ENCODE measurements at places on chromosomes 7 and 10.

GRCh38 chr7:158397885-158398284 lies 189.7 kb downstream of the PTPRN2 start:
- no peak for DNase-seq

GRCh38 chr7:158133515-158134271 lies 453.9 kb downstream of the PTPRN2 start:
- no peak for DNase-seq

DNA sequence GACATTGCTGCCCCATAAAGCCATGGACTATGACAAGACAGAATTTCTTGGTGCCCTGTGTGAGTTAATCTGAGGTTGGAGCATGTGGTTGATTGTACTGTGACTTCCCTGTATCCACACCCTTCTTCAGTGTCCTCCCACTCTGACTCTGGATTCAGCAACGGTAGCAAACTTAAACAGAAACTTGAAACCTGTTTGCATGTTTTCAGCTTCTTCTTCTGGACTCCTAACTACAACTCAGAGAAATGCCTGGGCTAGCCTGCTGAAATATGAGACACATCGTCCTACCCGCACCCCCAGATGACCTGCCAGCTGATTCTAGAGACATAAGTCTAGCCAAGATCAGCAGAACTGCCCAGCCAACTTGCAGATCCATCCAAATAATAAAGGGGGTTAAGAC lies 78.4 kb downstream of the IPMK start:
- DNase-seq, result peak; percentile 4

DNA sequence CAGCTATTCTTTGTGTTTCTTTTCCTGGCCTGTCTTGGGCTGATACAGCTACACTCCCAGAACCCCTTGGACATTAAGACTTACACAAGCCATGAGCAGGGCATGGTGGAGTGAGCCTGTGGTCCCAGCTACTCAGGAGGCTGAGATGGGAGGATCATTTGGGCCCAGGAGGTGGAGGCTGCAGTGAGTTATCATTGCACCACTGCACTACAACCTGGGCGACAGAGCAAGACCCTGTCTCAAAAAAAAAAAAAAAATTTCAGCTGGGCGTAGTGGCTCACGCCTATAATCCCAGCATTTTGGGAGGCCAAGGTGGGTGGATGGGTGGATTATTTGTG lies 13.6 kb upstream of the FOXK1 start:
- DNase-seq, result no peak

GRCh38 chr10:34844448-34844847 lies 29.4 kb upstream of the PARD3 start:
- no peak for DNase-seq

GRCh38 chr10:114340816-114341215 lies 63.5 kb downstream of the AFAP1L2 start:
- peak; percentile 53 for DNase-seq

GRCh38 chr7:108135446-108136190 lies 5.5 kb upstream of the LAMB4 start:
- no peak for DNase-seq

- no peak for DNase-seq
Observed at GRCh38 chr7:121017586-121017985, 29.1 kb downstream of the CPED1 start.

- DNase-seq, result no peak
Observed at GRCh38 chr7:21603462-21603861, 60.6 kb downstream of the DNAH11 start.

DNA sequence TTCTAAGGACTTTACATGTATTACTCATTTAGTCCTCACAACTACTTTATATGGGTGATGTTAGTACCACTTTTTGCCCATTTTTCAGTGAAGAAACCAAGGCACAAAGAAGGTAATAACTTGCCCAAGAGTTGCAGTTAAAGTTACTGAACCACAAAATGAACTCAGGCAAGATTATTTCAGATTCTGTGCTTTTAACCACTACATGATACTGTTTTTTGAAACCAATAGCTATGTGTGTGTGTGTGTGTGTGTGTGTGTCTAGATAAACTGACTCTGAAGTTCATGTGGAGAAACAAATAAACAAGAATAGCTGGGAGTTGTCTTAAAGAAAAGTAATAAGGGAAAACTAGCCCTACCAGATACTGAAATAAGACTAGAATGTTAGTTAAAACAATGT lies 60.8 kb upstream of the OIT3 start:
- no peak for DNase-seq

DNA sequence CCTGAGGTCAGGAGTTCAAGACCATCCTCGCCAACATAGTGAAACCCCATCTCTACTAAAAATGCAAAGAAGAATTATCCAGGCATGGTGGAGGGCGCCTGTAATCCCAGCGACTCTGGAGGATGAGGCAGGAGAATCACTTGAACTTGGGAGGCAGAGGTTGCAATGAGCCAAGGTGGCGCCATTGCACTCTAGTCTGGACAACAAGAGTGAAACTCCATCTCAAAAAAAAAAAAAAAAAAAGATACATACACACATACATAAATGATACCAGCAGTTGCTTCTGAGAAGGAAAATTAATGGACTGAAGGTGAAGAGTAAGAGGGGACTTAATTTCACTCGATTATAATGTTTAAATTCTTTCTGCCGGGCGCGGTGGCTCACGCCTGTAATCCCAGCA lies 40.2 kb upstream of the PAX2 start:
- DNase-seq, result no peak

GRCh38 chr7:151340794-151341356 lies 737 bp upstream of the NUB1 start:
- DNase-seq, result no peak

GRCh38 chr7:150595361-150595760 lies 28.2 kb downstream of the GIMAP4 start:
- DNase-seq, result no peak

GRCh38 chr7:29607889-29608288 lies 44.3 kb downstream of the PRR15 start:
- DNase-seq, result no peak

DNA sequence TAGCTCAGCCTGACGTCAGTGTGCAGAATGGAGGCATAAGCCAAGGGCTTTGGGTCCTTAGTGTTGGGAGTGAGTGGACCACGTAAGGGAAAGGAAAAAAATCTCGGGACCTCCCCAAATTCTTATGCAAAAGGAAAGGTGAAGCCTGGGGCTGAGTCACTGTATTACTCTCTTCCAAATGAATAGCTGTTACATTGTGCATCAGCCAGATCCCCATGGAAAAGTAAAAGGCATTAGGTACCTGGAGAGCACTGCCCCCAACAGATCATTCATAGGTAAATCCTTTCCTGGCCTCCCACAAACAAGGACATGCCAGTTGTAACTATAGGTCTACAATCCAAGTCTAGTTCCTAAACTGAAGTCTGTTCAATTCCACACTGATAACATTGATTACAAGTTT lies 170.5 kb downstream of the C1GALT1 start:
- DNase-seq, result peak; percentile 22

GRCh38 chr10:42928064-42928463 lies 145.5 kb downstream of the BMS1 start:
- DNase-seq, result no peak

GRCh38 chr10:85151506-85151905 lies 823.1 kb downstream of the CCSER2 start:
- no peak for DNase-seq

GRCh38 chr10:43108951-43109350 lies 29.3 kb upstream of the CSGALNACT2 start:
- no peak for DNase-seq

DNA sequence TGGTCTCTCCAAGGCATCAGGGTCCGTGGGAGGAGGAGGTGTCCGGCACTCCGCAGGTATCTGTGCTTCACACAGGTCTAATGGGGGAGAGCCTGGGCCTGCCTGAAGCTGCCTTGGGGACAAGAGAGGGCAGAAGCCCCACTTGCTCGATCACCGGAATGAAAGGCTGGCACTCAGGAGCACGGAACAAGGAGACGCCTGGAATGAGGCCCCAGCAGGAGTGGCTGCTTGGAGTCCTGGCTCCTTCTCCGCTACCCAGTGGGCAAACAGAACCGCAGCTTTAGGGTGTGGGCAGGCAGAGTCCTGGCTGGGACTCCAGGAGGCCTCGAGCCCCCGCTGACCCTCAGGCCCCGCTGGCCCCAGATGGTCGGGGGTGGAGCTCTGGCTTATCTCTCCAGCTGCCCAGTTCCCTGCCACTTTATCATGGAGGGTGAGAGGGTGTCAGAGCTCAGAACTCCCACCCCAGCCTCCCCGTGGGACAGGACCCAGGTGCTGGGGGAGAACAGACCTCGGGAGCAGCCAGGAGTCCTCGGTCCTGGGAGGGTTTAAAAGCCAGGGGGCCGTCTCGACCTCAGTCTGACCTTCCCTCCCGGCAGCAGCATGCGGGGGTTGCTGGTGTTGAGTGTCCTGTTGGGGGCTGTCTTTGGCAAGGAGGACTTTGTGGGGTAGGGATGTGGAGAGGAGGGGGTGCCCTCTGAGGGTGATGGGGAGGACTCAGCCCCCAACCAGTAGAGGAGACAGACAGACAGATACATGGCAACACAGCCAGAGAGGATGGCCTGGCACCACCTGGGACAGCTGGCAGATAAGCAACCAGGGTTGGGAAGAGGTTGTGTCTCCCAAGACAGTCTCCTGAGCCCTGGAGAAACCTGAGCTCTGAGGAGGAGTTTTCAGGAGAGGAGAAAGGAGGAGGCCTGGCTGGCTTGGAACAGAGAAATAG lies at the start of gene CPA1:
Gene CPA1, plus strand, starts transcription at position 574 of the 940 bp plus-strand sequence. Its CDS starts 27 bp downstream, at position 601.
- no peak for DNase-seq

- DNase-seq, result no peak
Observed at GRCh38 chr7:121300685-121301420, 27.9 kb upstream of the WNT16 start.

- DNase-seq, result no peak
Observed at GRCh38 chr7:11206177-11206899, 232.7 kb downstream of the PHF14 start.

DNA sequence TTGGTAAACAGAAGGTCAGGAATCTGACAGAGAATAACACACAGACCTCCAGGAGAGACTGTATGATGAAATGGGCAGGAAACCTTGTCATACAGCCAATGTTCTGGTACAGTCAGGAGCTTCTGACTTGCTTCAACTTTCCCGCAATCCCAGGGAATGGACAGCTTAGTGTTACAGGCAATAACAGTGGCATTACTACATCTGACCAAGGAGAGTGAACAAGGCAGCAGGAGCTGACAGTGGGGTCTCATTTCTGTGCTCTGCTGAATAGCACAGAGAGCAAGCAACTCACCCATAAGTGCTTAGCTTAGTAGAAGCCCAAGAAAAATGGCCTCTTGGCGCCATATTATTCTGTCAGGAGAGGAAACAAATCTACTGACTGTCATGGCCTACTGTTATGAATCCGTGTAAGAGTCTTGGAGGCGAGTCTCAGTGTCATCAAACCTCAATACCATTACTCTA lies 186.2 kb upstream of the MTPN start:
- no peak for DNase-seq

DNA sequence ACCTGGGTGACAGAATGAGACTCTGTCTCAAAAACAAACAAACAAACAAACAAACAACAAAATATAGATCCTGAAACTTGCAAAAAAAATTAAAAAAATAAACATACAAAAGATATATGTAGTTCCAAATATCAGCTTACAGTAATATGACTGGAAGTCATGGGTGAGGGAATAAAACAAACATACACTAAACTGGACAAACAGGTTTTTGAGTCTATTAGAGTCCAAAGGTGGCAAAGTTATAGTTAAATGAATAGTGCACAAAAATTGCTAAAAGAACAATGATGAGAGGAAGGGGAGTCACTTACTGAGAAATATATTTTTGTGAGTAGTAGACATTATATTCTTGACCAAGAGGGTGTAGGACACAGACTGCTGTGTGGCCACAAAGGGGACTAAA lies 16.7 kb upstream of the RSBN1L start:
- no peak for DNase-seq

DNA sequence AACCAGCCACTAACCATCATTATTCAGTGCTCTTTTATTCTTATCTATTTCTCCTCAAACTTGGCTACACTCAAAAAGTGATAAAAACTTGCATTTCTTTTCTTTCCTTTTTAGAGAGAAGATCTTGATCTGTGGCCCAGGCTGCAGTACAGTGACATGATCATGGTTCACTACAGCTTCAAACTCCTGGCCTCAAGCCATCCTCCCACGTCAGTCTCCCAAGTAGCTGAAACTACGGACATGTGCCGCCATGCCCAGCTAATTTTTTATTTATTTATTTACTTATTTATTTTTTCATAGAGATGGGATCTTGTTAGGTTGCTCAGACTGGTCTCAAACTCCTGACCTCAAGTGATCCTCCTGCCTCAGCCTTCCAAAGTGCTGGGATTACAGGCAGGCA lies 24.6 kb upstream of the TMEM248 start:
- no peak for DNase-seq

- no peak for DNase-seq
Observed at GRCh38 chr7:20474249-20474648, 141.2 kb upstream of the ABCB5 start.

DNA sequence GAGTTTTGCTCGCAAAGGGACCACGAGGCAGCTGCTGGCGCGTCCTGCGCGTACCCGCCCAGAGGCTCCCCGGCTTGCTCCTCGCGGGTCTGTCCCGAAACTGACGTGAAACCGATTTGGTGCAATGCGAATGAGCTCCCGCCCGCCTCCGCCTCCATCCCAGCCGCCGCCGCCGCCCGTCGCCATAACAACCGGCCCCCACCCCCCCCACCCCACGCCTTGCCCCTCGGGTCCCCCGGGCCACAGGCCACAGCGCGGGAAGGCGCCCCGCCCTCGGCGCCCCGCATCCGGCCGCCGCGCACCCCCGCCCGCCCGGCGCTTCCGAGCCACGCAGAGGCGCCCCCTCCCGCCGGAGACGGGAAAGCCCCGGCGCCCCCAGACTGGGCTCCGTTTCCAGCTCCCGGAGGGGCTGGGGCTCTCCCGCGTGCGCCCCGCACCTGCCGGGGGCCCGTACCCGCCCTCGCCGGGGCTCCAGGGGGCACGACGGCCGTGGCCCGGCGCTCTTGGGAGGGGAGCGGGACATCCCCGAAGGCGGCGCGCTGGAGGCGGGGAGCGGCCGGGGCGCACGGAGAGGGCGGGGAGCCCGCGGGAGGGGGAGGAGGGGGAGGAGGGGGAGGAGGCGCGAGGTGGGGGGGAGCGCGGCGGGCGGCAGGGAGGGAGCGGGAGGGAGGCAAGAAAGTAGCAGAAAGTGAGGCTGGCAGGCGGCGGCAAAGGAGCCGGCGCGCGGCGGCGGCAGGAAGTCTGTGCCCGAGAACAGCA lies at the start of gene CAMK1D:
Gene CAMK1D, plus strand, starts transcription at position 678 of the 759 bp plus-strand sequence.
- peak; percentile 70 for DNase-seq

DNA sequence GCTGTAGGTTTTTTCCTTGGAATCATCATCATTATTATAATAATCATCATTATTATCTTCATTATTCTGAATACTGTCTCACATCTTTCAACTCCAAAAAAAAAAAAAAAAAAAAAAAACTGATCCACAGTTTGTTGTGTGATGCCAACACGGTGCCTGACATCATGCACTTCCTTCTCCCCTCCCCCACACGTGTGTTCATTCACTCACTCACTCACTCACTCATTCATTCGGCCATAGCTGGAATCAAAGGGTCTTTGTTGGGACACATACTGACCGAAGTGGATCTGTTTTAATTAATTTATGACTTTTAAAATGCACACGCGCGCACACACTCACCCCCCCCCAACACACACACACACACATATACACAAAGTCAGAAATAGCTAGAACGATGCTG lies 177.8 kb downstream of the PIP4K2A start:
- DNase-seq, result no peak

GRCh38 chr10:49689882-49690510 lies 10.5 kb downstream of the C10orf53 start:
- no peak for DNase-seq
